NCI-H1105 treated with DMSO at 0.1 percent for 48 hours (cell line): ENCODE measurements at places on chromosomes 11 and 22.

DNA sequence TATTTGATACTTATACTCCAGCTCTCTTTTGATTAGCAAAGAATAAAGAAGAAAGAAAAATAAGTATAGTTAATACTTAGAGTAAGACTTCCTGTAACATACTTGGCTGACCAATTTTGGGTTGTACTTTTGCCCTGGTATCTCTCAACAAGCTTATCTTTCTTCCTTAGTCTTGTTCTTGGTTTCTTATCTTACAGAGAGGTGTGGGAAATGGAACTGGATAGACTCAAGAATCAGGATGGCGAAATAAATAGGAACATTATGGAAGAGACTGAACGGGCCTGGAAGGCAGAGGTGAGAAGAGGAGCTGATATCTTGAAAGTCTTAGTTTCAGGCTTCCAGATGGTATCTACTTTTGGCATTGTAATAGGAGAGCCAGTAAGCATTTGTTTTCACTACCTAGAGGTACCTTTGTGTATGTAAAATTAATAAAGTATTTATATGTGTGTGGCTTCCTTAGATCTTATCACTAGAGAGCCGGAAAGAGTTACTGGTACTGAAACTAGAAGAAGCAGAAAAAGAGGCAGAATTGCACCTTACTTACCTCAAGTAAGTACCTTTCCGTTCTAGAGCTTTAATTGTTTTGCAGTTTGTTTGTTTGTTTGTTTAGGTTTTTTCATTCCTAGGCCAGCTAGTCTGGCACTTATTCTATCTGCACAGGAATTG is 11.3 kb upstream of the BACE1-AS start:
- no peak for DNase-seq

DNA sequence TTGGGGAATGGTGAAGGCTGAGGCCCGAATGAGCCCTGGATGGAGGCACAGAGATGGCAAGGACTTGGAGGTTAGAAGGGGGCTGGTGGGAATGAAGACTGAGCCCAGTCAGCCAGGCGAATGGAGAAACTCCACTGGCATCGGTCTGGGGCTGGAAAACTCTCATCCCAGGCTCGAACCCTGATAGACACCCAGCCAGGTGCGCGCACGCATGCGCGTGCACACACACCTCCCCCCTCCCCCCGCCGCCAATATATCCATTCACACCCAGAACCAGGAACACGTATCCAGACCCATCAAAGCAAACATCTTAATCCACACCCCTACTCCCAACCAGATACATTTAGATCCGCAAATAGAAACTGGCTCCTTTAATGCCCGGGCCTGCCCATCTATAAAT is 139.3 kb downstream of the CEP164 start:
- no peak for DNase-seq

DNA sequence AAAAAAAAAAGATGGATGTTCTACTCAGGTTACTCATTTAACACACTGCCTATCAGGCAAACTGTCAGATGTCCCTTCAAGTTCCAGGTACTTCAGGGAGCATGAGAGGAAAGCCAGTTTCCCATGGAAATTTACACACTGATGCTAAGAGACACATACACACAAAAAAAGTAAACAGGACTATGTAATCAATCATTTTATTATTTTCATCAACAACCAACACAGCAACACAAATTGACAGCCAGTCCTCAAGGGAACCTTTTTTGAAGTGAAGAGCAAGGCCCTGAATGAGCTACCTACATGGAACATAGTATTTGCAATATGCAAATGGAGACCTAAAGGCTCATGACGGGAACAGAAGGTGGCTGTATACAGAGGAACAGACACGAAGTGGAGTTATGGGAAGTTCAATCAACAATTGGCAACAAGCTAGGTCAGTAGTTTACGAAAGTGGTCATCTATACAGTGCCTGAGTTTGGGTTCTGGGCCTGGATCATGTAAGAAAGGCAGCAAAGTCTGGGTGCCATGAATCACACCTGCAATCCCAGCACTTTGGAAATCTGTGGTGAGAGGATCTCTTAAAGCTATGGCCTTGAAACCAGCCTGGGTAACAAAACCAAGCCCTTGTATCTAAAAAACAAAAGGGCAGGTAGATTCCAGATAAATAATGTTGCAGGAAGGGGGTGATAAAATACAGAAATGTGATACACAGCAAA is 12.6 kb upstream of the WDR74 start:
- no peak for DNase-seq

GRCh38 chr11:35141571-35141971 is 2.6 kb downstream of the CD44 start:
- no peak for DNase-seq

GRCh38 chr11:92527467-92527866 is 302.8 kb downstream of the FAT3 start:
- no peak for DNase-seq

DNA sequence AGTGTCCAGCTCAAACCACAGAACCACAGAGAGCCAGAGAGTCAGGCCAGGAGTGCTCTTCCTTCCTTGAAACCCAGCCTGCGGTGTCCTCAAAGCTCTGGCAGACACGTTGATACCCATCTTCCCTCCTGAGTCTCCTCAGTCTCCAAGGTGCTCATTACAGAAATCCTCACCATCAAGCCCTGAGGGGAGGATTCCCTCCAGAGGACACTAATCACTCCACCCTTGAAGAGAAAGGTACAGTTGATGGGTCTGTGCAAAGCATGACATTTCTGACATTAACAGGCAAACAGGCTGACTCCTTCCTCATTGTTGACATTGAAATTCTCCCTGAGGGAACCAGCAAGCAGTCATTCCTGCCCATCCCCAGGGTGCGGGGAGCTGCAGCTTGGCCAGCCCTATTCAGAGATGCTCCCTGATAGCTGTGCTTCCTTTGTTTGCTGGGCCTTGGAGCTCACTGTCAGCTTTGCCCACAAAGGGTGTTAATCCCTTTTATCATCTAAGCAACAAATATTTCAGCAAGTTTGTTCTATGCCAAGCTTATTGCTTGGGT is 101.7 kb upstream of the CSNK2A3 start:
- no peak for DNase-seq

- DNase-seq: no peak
Measured at GRCh38 chr22:37797874-37798500, 9.7 kb upstream of the GCAT start.

GRCh38 chr11:17597770-17598169 is 50.7 kb downstream of the OTOG start:
- no peak for DNase-seq

- DNase-seq: no peak
Measured at GRCh38 chr11:46465683-46466082, 74.1 kb upstream of the CHRM4 start.

- DNase-seq: no peak
Measured at GRCh38 chr11:131449036-131450019, 78.9 kb downstream of the NTM start.

GRCh38 chr11:122711362-122711761 is 55.8 kb downstream of the UBASH3B start:
- DNase-seq: no peak

- no peak for DNase-seq
Measured at GRCh38 chr11:78539506-78539905, 35.2 kb downstream of the NARS2 start.

- no peak for DNase-seq
Measured at GRCh38 chr22:49650336-49651241, 177.1 kb downstream of the BRD1 start.

GRCh38 chr22:44224166-44224565 is 43.4 kb downstream of the PARVG start:
- DNase-seq: no peak

- DNase-seq: no peak
Measured at GRCh38 chr22:22706253-22706915, 62.0 kb downstream of the GGTLC2 start.

DNA sequence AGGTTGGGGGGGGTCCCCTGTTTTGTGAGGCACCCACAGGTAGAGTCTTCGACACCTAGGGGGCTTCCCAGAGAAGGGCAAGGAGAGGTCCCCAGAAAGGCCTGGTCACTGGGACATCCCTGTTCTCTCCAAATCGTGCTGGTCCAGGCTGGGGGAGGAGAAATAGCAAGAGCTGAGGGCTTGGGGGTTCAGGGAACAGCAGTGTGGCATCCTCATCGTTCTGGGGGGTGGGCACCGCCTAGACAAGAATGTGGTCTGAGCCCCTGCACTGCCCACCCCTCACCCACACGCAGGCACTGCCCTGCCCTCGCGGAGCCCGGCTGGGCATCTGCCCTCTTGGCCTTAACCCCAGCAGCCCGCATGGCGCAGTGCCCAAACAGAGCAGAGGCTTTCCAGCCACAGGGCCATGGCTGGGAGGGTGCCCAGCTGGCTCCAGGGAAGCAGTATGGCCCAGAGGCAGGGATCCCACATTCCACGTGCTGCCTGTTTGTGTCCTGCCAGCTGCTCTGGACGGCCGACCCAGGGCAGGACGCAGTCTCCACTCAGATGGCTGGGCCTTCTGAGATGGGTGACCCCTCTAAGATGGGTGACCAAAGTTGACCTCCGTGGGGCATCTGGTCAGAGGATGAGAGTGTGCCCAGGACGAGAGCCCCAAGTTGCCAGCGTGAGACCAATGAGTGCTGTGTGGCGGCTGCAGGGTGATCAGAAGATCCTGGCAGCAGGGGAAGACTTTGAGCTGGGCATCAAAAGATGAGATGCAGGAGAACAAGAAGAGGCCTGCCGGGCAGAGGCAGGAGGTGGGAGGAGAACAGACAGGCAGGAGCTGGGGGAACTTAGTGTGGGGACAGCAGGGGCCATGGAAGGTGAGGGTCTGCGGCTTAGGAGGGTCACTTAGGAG is 14.4 kb downstream of the SCARF2 start:
- no peak for DNase-seq

DNA sequence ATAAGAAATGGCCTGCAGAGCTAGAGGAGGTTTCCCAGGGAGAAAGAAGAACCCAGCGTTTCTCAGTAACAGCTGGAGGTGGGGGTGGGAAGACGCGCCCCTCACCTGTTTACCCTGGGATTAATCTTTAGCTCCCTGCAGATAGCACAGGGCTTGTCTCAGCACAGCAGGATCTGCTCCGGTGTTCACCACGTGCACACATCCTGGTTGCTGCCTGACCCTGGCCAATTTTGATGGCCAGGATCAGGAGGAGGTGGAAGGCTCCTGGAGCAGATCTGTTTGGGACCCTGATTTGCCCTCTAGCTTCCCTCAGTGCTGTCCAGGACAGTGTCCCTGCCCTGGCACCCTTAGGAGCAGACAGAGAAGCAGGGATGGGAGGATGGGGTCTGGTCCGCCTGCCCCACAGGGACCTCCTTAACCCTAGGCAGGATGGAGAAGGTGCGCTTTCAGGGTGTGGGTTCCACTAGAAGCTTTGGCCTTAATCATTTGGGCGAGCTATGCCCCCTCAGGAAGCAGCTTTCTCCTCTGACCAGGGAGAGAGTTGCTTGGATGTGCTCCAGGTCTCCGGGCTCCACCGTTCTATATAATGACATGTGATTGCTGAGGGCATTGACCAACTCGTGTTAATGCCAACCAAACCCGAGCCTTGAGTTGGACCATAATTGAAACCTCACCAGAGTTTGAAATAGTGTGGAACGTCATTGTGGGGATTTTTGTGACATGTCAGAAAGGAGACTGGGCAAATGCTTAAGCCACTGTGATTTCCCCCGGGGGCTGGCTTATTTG is 19.3 kb downstream of the UPB1 start:
- no peak for DNase-seq

- DNase-seq: no peak
Measured at GRCh38 chr11:81979448-81979847, 754.2 kb downstream of the FAM181B start.

DNA sequence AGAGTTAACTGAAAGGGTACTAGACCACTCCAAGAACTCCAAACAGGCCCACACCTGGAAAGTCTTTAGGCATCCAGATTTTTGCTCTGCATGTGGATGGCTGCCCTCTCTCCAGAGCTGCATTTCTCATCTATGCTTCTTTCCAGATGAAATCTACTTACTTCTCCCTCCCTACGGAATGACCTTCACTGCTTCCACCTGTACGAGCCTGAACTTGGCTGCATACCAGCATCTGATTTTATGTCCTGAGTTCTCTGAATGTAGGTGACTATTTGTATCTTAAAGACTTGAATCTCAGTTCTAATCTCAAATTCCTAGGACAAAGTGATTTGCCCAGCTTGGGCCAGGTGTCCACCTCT is 13.3 kb downstream of the CELF1 start:
- DNase-seq: peak; percentile 24

DNA sequence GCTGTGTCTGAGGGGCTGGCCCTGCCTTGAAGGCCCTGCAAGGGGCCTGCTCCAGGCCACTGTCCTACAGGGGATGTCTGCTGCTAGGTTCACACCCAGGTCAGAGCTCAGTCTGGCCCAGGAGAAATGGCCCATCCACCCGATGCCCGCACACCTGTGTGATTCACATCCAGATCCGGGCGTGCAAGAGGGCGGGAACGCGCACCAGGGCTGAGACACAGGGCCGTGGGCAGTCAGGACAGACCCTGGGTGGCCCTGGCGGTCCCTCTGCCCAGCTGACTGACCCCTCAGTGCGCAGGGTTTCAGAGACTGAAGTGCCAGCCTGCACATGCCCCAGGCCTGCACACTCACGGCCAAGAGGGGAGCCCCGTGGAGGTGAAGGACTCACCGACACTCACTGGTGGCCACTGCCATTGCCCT is 7.4 kb downstream of the TOLLIP start:
- DNase-seq: no peak

- no peak for DNase-seq
Measured at GRCh38 chr22:44380756-44381486, 68.2 kb upstream of the SHISAL1 start.

- peak; percentile 66 for DNase-seq
Measured at GRCh38 chr11:118434553-118435289, 1.6 kb upstream of the KMT2A start.

DNA sequence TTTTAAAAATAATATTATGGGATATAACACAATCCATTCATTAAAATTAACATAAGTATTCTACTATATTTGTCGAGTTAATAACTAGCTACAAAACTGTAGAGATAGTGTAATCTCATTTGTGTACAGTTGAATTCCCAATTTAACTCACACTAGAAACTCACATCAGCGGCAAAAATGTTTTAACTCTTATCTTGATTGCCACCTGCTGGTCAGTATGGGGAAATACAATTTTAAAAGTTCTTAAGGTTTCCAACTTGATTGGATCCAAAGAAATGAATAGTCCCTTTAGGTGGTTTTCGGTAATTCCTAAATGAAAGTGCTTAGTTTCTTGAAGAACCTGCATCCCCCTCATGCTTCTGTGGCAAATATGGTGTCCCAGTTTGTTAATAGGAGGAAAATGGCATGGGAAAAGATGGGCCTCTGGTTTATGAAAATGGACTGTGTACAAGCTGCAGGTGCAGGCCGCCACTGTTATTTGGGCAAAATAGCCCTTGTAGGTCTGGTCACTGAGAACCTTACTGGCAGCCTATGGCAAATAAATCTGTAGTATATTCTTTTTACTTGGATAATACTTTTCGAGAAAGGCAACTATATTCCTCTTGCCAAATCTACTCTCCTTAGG is 33.7 kb upstream of the SLC17A6 start:
- peak; percentile 69 for DNase-seq
